ENCODE measurements at places on chromosomes 11 and 22. TPM values are rescaled to one million over a fixed set of nuclear protein-coding genes. Genes with fewer than 3 reads are reported as not detected.
A peak's percentile ranks its signal among the peaks of the same experiment; 100 is the strongest.

DNA sequence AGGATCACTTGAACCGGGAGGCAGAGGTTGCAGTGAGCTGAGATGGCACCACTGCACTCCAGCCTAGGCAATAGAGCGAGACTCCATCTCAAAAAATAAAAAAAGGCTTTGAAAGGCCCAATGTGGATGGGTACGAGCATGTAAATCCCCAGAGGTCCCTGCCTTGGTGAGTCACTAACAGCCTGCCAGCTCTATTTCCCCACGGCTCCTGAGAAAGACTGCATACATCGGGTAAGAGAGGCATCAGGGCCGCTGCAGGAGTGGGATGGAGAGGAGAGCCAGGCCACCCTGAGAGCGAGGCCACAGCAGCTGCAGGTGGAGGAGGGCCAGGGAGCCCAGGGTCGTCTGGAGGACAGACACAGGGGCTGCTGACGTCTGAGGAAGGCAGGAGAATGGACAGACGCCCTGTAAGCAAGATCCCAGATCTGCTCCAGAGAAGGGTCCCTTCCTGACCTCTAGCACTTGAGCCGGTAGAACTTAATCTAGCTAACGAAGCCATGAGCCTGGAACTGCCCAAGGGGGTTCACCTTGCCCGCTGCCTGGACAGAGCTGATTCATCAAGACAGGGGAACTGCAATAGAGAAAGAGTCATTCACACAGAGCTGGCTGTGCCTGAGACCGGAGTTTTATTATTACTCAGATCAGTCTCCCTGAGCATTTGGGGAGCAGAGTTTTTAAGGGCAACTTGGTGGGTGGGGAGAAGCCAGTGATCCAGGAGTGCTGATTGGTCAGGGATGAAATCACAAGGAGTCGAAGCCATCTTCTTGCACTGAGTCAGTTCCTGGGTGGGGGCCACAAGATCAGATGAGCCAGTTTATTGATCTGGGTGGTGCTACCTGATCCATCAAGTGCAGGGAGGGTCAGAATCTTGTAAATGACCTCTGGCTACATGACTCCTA, 5.1 kb upstream of the KRTAP5-9 start:
- H3K27me3 ChIP-seq, result no peaks in the 10 kb centered on the region
- H3K4me3 ChIP-seq, result no peak overlapping the region
- peaks cover 6% of the 10 kb centered on the region for H3K36me3 ChIP-seq
- H3K27ac ChIP-seq, result no peak overlapping the region

GRCh38 chr22:36480941-36481392, 473 bp downstream of the TXN2 start:
- H3K4me3 ChIP-seq, result peak overlapping the region; percentile 92
- peaks cover 16% of the 10 kb centered on the region for H3K4me1 ChIP-seq
- no peak for DNase-seq
- H3K27me3 ChIP-seq, result peaks cover 10% of the 10 kb centered on the region
- H3K36me3 ChIP-seq, result peaks cover 14% of the 10 kb centered on the region
- H3K27ac ChIP-seq, result peak overlapping the region; percentile 92

- no peak overlapping the region for H3K27ac ChIP-seq
- H3K36me3 ChIP-seq, result peaks cover 7% of the 10 kb centered on the region
- no peak overlapping the region for H3K4me3 ChIP-seq
- DNase-seq, result no peak
- H3K27me3 ChIP-seq, result no peaks in the 10 kb centered on the region
Measured at GRCh38 chr11:125378083-125378482, 118.0 kb downstream of the FEZ1 start.

The DRICH1 gene
- total RNA-seq, result 11.1 TPM

GRCh38 chr22:38411016-38411415, 44.0 kb downstream of the KCNJ4 start:
- peaks cover 5% of the 10 kb centered on the region for H3K27me3 ChIP-seq
- H3K27ac ChIP-seq, result no peak overlapping the region
- H3K36me3 ChIP-seq, result no peaks in the 10 kb centered on the region
- no peak overlapping the region for H3K4me3 ChIP-seq

- peaks cover 24% of the 10 kb centered on the region for H3K27me3 ChIP-seq
- H3K36me3 ChIP-seq, result no peaks in the 10 kb centered on the region
- no peak overlapping the region for H3K27ac ChIP-seq
- H3K4me1 ChIP-seq, result no peaks in the 10 kb centered on the region
- no peak overlapping the region for H3K4me3 ChIP-seq
Measured at GRCh38 chr11:65703846-65704245, 8.2 kb upstream of the KAT5 start.

The OR51E2 gene
- not detected for total RNA-seq

The EHF gene
- 18.6 TPM for total RNA-seq

DNA sequence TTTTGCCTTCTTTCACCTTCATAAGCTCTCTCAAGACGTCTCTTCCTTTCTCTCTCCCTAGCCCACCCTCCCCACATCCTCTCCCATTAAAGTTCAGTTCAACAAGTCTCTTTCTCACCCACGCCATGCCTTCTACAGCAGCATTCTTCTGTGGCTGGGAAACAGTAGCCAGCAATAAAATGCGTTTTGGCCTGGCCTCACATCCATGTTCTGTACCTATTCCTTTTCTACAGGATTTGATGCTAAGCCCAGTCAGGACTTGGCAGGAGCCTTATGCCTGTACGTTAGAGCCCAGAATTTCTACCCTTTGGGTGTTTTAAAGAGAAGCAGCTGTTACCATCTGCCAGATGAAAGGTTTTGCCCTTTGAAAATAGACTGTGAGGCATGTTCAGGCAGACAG, 7.1 kb upstream of the CD44 start:
- H3K36me3 ChIP-seq, result no peaks in the 10 kb centered on the region
- no peak for DNase-seq
- no peaks in the 10 kb centered on the region for H3K4me1 ChIP-seq
- no peak overlapping the region for H3K4me3 ChIP-seq
- H3K27me3 ChIP-seq, result peaks cover 46% of the 10 kb centered on the region

The DEUP1 gene
- 1.7 TPM for total RNA-seq

DNA sequence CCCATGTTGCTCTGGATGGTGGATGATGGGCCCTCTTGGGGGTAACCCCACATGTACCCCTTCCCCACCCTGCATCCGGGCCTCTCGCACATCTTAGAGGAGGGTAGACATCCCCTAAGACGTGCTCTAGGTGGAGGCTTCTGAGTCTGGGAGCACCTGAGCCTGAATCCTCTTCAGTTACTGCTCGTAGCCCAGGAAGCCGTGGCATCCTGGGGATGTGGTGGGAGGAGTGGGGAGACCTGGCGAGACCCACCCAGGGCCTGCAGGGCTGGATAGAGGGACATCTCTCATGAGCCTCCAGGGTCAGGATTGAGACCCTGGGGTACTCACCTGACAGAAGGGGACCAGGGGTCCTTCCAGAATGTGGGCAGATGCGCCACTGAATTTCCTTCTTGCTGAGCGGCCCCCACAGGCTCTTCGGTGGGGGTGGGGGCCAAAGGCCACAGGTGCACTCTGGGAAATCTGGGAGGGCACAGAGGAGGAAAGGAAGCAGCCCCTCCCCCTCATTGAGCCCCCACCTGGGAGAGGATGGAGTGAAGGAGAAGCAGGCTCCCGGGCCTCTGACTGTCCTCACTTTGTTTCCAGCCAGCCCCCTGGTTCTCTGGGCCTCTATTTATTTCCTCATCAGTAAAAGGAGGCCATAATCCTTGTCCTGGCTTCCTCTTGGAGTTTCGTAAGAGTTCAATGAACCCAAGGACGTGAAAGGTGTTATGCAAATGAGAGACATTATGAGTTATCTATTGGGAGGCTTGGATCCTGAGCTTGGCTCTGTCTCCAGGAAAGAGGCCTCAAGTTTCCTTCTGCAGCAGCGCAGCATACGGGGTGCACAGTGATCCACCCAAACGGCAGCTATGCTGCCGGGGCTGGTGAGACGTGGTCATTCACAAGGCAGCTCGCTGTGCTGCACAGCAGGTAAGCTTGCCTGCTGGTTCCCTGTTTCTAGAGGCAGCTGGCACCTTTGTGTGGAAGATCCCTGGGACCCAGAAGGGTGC, 31.2 kb downstream of the KCNJ4 start:
- H3K36me3 ChIP-seq, result no peaks in the 10 kb centered on the region
- DNase-seq, result no peak
- peaks cover 3% of the 10 kb centered on the region for H3K27me3 ChIP-seq
- H3K4me3 ChIP-seq, result no peak overlapping the region

The CARD18 gene
- total RNA-seq, result not detected

DNA sequence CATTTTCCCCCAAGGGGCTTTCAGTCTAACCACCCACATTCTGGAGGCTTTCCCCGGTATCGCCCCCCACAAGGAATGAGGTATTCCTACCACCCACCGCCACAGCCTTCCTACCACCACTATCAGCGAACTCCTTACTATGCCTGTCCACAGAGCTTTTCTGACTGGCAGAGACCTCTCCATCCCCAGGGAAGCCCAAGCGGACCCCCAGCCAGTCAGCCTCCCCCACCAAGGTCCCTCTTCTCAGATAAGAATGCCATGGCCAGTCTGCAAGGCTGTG, 14.6 kb upstream of the SLC25A18 start:
- no peak overlapping the region for H3K4me3 ChIP-seq
- H3K27ac ChIP-seq, result no peak overlapping the region
- no peaks in the 10 kb centered on the region for H3K27me3 ChIP-seq
- DNase-seq, result no peak
- H3K4me1 ChIP-seq, result no peaks in the 10 kb centered on the region

DNA sequence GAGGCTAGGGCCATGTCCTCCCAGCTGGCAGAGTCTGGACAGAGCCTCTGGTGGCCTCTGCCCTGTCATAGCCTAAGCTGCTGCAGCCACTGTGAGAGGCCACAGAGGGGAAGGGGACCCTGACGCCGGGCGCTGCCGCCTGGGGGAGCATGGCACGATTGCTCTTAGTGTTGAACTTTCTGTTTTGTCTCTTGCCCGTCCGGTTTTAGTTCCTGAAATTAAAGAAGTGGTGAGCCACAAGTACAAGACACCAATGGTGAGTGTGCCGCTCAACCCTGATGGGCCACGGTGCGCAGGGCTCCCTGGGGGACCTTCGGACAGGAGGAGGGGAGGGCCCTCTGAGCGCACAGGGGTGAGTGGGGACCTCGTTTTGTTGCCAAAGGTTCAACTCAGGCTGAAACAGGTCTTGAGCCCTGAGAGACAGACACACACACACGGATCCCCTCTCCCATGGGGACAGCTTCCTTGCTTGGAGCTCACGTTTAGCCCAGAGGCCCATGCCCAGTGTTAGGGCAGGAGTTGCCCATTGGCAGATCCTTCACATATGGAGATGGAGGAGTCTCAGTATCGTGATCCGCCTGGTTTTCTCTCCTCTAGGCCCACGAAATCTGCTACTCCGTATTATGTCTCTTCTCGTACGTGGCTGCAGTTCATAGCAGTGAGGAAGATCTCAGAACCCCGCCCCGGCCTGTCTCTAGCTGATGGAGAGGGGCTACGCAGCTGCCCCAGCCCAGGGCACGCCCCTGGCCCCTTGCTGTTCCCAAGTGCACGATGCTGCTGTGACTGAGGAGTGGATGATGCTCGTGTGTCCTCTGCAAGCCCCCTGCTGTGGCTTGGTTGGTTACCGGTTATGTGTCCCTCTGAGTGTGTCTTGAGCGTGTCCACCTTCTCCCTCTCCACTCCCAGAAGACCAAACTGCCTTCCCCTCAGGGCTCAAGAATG, 23.8 kb downstream of the MYBPC3 start:
- H3K4me3 ChIP-seq, result no peak overlapping the region
- H3K27ac ChIP-seq, result no peak overlapping the region
- H3K36me3 ChIP-seq, result peaks cover 6% of the 10 kb centered on the region
- DNase-seq, result no peak
- no peaks in the 10 kb centered on the region for H3K27me3 ChIP-seq
- peaks cover 2% of the 10 kb centered on the region for H3K4me1 ChIP-seq

GRCh38 chr11:73295241-73295995, 12.7 kb upstream of the ARHGEF17 start:
- peak; percentile 71 for DNase-seq
- H3K27ac ChIP-seq, result no peak overlapping the region
- no peaks in the 10 kb centered on the region for H3K36me3 ChIP-seq
- H3K4me3 ChIP-seq, result no peak overlapping the region
- peaks cover 25% of the 10 kb centered on the region for H3K27me3 ChIP-seq

- H3K4me1 ChIP-seq, result no peaks in the 10 kb centered on the region
- no peaks in the 10 kb centered on the region for H3K27me3 ChIP-seq
- no peak overlapping the region for H3K27ac ChIP-seq
- DNase-seq, result no peak
- H3K4me3 ChIP-seq, result no peak overlapping the region
Measured at GRCh38 chr11:22749536-22749935, 80.1 kb downstream of the SVIP start.

The SOX6 gene
- 34.9 TPM for total RNA-seq

The PPP2R1B gene
- total RNA-seq, result 92.6 TPM

The TYR gene
- not detected for total RNA-seq

GRCh38 chr11:128761339-128761738, 67.5 kb downstream of the FLI1 start:
- no peaks in the 10 kb centered on the region for H3K4me1 ChIP-seq
- no peak overlapping the region for H3K4me3 ChIP-seq
- DNase-seq, result no peak
- no peak overlapping the region for H3K27ac ChIP-seq
- peaks cover 37% of the 10 kb centered on the region for H3K27me3 ChIP-seq

DNA sequence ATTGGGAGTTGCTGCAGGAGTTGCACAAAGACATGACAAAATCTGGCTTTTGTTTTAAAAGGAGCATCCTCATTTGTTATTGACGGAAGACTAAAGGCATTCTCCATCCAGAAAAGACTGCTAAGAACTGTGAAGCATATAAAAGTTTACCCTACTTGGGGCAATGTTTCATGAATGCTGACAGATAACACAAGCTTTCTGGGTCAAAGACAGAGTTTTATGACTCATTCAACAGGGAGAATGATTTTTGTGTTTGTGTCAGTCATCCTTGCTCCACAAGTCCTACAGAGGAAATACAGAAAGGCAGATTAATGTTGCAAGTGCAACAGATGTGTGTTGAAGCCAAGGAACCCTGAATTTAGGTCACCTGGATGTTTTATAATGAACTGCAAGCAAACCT, 2.5 kb downstream of the GLYATL1 start:
- no peak for DNase-seq
- peaks cover 4% of the 10 kb centered on the region for H3K4me1 ChIP-seq
- H3K4me3 ChIP-seq, result no peak overlapping the region

DNA sequence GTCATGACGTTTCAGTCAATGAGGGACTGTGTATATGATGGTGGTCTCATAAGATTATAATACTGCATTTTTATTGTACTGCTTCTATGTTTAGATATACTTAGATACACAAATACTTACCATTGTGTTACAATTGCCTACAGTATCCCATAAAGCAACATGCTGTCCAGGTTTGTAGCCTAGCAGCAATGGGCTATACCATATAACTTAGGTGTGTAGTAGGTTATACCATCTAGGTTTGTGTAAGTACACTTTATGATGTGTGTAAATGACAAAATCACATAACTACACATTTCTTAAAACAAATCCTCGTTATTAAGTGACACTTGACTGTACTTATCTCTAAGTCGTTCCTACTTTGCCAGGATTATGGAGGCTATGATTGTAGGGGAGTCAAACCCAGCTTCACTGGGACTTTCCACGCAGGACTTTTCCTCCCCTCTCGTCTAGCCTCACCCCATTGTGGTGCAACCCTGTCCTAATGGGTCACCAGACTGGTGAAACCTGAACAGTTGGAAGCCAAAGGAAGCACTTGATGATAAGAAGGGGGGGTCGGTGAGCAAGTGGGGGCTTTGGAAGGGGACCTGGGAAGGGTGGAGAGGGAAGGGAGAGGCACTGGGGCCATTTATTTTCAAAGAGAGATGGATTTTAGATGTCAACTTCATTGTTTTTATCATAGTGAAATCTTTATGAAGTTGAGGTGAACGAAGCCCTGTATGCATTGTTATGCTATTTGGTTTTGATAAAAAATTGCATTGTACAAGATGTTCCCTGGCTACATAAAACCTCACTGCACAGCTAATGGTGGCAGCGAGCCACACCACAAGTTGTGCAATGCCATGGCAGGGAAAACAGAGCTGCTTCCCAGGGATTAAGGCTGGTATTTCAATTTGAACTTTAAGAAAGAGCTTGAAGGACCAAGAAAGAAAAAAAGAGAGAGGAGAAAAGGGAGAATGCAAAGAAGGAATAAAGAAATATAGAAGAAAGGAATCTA, 129.1 kb downstream of the EHF start:
- H3K27me3 ChIP-seq, result no peaks in the 10 kb centered on the region
- no peak for DNase-seq
- H3K36me3 ChIP-seq, result peaks cover 33% of the 10 kb centered on the region
- H3K27ac ChIP-seq, result no peak overlapping the region
- H3K4me1 ChIP-seq, result peaks cover 6% of the 10 kb centered on the region
